Hematopoietic multipotent progenitor cell treated with erythropoietin and hydrocortisone succinate and interleukin-3 and kit ligand, for 6 days (in vitro differentiated cells): ENCODE measurements at places on chromosomes 2 and 18.
A peak's percentile ranks its signal among the peaks of the same experiment; 100 is the strongest.

- no peak for DNase-seq
Observed at GRCh38 chr2:216292475-216292874, 79.8 kb downstream of the MARCHF4 start.

GRCh38 chr2:206266130-206267125 is 8.0 kb upstream of the ZDBF2 start:
- no peak for DNase-seq

DNA sequence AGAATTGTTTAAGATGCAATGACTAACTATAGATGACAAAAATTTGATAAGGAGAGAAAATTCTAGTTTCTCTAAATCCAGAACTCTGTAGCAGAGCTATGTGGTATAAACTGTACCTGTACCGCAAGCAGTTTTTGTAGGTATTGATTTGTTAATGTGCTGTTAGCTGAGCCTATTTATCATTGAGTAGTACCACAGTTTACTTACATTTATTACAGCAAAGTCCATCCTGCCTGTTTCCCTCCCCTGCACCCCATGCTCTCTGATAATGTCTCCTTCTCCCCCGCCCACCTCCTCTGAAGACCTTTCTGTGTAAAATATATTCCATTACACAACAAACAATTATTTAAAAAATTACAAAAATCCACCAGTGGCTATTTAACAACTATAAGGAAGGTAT is 170.6 kb downstream of the RNF152 start:
- DNase-seq = no peak

- DNase-seq = no peak
Observed at GRCh38 chr18:36064027-36064808, 3.1 kb downstream of the RPRD1A start.

DNA sequence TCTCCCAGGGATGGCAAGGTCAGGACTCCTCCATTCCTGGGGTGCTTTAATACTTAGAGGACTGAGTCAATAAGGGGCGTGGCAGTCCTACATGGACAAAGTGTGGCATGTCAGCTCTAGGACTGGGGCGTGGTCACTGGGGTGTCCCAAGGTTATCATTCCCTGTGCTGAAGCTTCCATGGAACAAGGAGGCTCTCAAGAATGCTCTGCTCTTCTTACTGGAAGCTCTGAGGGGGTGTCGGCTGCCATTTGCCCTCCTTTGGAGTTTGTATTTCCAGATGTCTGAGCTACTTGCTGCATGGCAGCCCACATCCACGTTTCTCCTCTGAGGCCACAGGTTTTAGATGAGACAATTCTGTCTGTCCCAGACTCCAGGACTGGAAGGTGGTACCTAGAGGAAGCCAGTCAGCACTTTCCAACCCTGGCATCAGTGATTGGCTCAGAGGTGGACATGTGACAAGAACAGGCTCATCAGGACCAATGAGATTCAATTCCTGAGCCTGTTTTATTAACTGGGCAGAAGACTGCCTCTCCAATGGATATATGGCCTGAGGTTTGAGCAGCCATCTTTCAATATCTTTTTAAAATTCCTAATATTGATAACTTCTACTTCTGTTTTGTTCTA is 128.9 kb upstream of the ARL4C start:
- DNase-seq = no peak

DNA sequence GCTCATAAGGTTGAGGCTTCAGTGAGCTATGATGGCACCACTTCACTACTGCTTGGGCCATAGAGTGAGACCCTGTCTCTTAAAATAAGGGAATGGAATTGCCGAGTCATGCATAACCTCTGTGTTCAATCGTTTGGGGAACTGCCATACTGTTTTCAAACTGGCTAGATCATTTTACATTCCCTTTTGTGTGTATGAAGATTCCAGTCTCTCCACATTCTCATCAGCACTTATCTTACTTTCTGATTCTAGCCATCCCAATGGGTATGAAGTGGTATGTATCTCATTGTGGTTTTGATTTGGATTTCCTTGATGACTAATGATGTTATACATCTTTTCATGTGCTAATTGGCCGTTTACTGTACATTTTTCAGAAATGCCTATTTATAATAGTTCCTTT is 23.7 kb downstream of the MARCHF7 start:
- DNase-seq = no peak

DNA sequence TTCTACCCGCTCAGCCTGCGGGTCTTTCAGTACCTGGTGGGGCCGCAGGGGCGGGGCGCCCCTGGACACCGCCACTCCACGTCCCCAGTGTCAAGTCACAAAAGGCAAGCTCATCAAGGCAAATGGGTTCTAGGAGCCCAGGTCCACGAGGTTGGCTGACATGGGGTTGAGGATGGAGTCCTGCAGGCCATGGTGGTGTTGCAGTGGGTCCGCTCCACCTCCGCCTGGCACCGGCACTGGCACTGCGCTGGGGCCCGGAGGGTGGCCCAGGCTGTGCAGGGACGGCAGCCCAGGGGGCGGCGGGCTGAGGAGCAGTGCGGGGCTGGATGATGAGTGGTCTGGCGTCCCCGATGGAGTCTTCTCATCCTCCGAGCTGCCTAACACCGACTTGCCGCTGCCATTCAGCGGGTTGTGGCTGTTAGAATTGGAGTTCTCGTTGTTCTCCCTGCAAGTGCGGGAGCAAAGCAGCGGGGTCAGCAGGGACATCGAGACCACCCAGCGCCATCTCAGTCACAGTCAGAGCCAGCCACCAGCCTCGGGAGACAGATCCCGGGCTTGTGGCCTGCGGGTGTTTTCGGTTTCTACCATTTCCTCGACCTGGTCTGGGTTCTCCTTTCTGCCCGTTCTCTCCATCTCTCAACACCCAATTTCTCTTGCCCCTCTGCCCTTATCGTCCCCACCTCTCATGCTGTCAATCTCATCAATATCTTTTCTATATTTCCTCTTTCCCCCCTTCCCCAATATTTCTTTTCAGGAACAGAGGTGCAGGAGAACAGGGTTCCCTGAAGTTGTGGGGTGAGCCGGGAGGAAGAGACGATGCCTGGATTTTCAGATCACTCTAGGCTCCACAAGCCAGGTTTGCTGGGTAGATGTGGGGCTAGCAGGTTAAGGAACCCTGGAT is 3.0 kb downstream of the SIX2 start:
- no peak for DNase-seq

DNA sequence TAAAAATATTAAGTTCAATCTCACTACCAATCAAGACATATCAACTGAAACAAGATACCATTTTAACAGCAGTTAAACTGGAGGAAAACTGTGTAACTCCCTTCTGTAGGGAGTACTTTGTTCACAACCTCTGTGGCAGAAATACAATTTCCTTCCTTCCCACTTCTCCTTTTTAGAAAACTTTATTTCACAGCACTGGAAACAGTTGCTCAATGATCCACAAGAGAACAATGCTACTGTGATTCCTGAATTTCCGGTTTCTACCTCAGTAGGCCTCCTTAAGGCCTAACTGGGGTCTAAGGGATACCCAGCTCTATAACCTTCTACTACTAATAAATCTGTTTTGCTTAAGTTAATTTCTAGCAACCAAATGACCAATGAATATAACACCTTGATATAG is 14.1 kb downstream of the TLK1 start:
- peak; percentile 62 for DNase-seq

GRCh38 chr2:142585785-142586184 is 291.7 kb upstream of the KYNU start:
- DNase-seq = no peak

GRCh38 chr2:225599856-225600255 is 200.3 kb downstream of the NYAP2 start:
- DNase-seq = no peak

DNA sequence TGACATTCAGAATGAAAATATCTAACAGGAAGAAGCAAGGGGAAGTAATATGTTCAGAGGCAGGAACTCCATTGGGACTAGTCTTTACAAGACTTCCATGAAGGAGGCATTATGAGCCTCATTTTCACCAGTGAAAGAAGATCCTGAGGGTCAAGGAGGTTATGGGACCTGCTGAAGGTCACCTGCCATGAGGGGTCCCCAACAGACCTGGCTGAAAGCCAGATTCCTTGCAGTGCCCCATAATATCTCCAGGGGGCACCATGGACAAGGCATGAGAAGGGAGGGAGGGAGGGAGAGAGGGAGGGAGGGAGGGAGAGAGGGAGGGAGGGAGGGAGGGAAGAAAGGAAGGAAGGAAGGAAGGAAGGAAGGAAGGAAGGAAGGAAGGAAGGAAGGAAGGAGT is 27.9 kb downstream of the XDH start:
- DNase-seq = peak; percentile 14

DNA sequence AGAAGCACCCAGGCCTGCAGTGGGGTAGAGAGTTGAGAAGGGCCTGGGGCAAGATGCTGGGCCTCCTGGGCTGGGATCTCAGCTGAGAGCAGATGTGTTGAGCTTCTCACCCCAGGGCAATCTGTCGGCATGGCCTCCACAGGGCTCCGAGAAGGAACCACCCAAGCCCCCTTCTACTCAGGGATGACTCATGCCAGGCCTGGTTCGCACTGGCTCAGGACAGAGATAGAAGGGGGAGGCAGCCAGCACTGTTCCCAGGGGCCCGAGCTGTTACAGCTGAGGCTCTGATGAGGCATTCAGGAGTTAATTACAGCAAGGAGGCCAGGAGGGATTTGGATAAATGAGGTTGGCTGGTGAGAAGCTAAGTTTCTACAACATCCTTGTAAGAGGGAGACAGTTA is 62.5 kb downstream of the CENPO start:
- DNase-seq = no peak

- DNase-seq = no peak
Observed at GRCh38 chr2:175855794-175856453, 146.1 kb downstream of the LNPK start.

GRCh38 chr2:161414042-161415033 is 1.8 kb upstream of the TBR1 start:
- DNase-seq = peak; percentile 56

DNA sequence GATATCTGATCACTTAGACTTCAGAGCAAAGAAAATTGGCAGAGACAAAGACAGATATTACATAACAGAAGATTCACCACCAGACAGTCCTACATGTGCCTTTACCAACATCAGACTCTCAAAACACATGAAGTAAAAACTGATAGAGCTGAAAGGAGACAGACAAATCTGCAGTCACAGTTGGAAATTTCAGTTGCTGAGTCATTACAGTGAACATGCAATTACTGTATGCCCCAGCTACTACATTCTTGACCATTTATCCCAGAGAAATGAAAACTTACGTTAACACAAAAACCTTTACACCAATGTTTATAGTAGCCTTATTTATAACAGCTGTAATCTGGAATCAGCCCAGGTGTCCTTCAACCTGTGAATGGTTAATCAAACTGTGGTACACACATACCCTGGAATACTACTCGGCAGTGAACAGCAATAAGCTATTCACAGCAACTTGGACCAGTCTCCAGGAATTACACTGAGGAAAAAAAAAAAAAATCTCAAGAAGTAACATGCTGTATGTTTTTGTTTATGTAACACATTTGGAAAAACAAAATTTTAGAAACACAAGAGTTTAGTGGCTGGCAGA is 7.5 kb upstream of the SCLY start:
- DNase-seq = peak; percentile 70

DNA sequence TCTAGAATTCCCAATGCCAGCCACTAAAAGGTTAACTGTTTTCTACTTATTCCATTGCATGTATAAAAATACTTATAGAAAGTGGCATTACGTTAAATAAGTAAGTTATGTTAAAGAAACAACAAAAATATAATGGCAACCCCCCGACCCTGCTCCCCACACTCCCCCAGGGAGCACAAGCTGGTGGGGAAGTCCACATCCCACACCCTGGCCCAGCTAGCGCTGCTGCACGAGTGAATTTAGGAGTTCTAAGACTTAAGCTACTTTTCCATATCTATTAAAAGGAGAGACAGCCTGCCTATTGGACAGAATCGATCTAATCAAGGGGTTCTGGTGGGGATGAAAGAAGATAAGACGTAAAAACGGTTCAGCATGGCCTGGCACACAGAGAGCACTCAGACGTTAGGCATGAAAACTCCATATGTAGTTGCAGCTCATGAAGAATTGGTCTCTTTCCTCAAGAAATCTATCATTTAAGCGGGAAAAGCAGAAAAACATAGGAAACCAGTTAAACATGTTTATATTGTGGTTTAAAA is 16.6 kb downstream of the HJURP start:
- DNase-seq = no peak

DNA sequence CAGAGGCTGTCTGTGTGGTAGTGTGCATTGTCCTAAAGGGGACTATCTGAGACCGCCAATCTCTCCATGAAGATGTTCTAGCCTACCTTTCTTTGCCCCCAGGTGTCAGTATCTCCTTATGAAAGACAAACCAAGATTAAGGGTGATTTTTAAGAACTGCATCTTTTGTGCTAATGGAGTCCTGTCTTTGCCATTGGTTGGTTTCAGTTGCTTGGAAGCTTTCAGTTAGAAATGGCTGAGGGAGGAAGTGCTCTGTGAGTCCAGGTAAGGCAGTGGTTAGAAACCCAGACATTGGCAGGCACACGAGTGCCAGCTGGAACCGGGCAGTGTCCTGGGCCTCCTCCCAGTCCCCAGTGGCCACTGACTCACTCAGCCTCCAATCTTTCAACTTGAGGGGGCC is 111.3 kb downstream of the DOCK10 start:
- no peak for DNase-seq

GRCh38 chr2:199684832-199685231 is 166.2 kb downstream of the FTCDNL1 start:
- DNase-seq = no peak

- no peak for DNase-seq
Observed at GRCh38 chr2:210020138-210020537, 17.7 kb downstream of the RPE start.

DNA sequence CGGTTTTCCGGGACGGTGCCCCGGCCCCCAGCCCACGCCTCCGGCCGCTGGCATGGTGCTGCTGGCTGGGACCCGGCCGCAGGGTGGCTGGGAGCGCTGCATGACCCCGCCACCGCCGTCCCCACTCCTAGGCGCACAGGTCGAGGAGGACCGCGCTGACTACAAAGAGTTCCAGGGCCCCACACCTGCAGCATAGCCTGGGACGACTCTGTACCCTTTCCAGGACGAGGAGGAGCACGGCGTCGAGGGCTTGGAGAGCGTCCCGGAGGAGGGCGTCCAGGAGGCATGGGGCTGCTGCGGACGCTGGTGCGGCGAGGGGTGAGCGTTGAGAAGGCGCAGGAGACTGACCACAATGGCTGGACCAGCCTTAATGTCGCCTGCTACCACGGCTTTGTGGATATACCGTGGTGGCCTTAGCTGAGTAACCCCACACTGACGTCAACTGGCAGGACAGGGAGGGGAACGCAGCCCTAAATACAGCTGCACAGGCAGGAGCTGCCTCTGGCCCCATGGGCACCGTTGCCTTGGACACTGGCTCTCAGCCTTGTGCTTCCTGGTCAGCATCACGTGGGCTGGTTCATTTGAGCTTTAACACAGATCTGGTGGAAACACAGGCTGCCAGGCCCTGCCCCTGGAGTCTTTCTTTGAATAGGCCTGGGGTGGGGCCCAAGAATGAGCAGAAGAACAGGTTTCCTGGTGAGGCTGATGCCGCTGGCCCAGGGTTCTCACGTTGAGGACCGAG is 40.9 kb upstream of the TRIM43B start:
- no peak for DNase-seq

DNA sequence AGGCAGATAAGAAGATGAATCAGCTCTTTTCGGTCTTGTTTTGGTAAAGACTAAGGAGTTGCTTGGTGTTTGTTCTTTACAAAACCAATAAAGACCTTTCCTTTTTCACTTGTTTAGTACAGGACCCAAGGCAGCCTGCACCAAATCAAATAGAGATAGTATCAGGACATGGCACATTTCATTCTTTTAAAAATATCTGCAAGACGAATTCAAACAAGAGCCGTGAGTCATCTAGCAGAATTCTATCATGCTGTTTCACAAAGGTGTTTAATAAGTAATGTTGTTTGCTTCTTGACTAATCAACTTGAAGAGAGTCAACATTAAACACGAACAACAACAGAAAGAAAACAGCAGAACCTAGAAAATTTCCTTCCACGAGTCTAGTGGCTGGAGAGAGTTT is 102.8 kb upstream of the TTN start:
- DNase-seq = no peak

GRCh38 chr2:54657664-54658083 is 65.8 kb upstream of the EML6 start:
- peak; percentile 72 for DNase-seq
